NCI-H460 (cell line): ENCODE measurements at places on chromosomes 2 and 18.

DNA sequence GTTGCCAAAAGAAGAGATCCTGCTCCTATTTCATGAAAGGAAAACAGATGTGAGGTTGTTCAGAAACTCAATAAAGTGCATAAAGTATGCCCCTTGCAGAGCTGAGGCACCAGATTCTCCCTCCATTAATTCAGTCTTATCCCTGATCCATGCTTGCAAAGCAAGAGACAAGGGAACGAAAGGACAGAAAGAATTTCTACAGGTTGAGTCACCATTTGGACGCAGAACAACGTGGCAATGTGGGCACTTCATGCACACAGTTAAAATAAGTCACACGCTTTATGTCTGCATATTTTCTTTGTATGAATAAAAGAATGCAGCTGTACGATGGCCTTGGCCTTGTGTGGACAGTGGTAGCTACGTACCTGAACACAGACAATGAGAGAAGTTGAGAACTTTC lies 321.7 kb upstream of the REV1 start:
- no peak for DNase-seq

DNA sequence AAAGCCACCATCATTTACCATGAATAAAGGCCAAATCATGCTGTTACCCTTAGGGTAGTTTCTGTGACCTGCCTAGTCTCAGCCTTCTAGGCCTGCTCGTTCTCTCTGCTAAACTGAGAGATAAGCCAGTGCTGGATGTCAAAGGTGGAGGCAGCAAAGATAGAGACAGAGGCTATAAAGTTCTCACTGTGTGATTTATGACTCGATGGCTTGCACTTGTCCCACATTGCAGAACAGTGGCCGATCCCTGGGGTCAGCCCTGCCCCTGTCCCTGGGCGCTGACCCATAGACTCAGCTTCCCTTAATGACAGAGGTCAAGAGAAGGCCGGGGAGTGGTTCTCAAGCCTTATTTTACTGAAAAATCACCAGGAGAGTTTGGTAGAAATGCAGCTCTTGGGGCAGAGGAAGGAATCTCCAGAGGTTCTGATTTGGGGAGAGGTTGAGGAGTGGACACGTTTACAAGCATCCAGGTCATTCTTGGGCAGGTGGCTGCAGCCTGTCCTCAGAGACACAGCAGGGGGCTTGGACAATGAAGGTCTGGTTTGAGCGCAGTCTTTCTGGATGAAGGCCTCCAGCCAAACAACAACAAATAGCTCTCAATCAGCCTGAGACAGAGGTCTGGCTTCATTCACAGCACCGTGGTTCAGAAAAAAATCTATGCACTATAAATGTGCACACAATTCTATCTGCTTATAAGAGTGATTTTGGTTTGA lies 143.5 kb downstream of the ACKR3 start:
- no peak for DNase-seq

DNA sequence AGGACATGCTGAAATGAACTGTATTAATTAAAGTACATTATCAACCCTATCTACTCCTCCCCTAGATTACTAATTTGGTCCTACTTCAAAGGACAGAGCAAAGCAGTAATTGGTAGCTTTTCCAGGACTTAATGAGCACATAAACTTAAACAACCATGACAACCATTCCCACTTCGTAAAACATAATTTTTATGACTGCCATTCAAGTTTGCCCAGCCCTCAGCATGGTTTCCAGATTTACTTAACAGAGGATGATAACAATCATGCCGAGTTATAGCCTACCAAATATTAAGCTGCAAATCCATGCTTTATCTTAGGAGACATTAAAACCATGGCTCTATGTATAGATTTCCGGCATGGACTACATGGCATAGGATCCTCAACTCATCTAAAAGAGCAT lies 401.1 kb upstream of the CHAC2 start:
- DNase-seq: no peak

- no peak for DNase-seq
Observed at GRCh38 chr2:39542523-39542922, 105.4 kb upstream of the MAP4K3 start.

DNA sequence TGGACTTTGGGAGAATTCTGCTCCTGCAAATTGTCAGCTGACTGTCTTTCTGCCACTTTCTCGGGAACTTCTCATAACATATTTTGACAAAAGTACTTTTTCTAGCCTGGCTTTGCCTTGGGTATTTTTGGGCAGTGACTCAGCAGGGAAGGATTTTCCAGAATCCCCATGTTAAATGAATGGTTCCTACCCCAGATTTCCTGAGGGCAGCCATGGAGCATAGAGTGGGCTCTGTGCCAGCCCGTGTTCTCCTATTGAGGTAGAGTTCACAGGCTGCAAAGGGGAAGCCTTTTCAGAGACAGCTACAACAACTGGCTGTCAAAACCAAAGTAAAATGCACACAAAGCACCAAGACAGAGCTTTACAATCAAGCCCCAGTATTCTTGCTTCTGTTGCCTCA lies 59.8 kb downstream of the BMP10 start:
- DNase-seq: no peak

DNA sequence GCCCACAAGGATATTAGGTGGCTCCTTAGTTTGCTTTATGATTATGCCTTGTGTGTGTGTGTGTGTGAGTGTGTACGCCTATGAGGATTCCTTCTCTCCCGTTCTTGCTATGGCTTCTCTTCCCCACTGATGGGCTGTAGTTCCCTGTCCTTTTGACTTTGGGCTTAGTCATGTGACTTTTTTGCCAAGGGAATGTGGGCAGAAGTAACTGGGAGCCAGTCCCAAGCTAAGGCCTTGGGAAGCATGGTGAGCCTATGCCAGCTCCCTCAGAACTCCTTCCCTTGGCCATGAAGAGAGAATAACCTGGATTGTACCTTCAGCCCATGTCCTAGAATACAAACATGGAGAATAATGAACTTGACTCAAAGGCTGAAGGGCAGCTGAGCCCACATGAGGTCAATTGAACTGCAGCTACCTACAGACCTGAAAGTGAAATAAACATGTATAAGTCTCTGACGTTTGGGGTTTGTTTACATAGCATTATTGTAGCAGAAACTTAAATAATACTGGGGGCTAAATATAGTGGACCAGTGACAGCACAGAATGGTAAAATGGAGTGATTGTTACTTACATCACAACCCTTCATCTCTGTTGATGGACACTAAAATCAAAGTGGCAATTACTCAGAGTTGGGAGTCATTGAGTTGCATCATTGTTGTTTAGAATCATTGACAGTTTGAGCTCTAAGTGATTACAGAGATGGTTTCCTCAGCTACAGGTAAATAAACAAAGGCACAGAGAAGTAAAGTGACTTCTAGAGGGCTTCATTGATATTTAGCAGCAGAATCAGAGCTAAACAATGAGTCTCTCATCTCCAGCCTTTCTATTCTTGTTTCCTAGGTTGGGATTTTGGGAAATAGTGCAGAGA lies 15.3 kb upstream of the IL36G start:
- DNase-seq: no peak

DNA sequence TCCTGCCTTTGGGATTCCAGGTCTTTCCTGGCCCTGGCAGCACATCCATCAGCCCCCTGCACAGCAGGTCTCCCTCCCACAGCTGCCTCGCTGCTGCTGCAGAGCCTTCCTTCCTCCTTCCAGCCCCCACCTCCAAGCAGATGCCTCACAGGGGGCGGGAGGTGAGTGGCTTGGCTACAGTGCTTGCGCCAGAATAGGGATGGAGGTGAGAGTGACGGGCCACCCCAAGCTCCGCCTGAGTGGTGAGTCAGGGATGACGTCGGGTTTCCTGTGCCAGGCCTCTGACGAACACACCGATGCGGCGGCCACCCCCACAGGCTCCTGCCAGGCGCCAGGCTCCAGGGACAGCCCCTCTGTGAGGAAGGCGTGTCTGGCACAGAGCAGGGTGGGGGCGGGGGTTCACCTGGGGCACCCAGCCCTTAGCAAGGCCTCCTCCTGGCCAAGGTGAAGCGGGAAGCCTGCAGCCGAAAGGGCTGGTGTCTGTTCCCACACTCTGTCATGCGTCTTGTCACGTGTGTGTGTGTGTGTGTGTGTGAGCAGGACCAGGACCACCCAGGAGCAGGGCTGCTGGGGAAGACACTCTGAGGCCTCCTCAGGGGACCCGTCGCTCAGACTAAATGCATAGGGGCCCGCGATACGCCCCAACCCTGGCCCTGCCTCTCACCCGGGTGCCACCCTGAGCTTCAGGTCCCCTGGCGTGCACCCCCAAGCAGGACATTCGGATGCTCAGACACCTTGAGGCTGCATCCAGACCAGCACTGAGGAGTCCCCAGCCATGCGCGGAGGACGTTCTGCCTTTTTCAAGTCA lies 3.4 kb upstream of the DUSP2 start:
- peak; percentile 87 for DNase-seq

- no peak for DNase-seq
Observed at GRCh38 chr2:9738535-9739496, 104.5 kb upstream of the TAF1B start.

- DNase-seq: no peak
Observed at GRCh38 chr2:217714287-217714751, 288.5 kb downstream of the TNS1 start.

GRCh38 chr18:31098878-31099277 lies 3.3 kb downstream of the DSC2 start:
- no peak for DNase-seq

- DNase-seq: no peak
Observed at GRCh38 chr2:11179196-11179595, 23.9 kb downstream of the SLC66A3 start.

DNA sequence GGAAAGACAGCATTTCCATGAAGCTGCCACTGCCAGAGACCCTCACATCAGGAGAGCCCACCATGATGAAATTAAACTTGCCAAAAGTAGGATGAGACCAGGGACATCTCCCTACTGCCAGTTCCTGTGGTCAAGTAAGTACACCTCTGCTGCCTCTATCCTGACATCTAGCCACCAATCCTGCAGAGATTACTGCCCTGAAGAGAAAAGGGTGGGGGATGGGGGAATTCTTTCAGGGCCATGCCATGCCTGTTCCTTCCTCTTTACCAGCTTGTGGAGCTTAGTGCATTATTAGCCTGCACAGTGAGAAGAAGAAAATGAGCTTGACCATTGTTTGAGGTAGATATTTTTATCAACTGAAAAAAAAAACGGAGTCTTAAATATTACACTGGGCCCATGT lies 397.2 kb upstream of the CDH2 start:
- DNase-seq: no peak

GRCh38 chr2:70475266-70475665 lies 78.4 kb downstream of the TGFA start:
- no peak for DNase-seq

DNA sequence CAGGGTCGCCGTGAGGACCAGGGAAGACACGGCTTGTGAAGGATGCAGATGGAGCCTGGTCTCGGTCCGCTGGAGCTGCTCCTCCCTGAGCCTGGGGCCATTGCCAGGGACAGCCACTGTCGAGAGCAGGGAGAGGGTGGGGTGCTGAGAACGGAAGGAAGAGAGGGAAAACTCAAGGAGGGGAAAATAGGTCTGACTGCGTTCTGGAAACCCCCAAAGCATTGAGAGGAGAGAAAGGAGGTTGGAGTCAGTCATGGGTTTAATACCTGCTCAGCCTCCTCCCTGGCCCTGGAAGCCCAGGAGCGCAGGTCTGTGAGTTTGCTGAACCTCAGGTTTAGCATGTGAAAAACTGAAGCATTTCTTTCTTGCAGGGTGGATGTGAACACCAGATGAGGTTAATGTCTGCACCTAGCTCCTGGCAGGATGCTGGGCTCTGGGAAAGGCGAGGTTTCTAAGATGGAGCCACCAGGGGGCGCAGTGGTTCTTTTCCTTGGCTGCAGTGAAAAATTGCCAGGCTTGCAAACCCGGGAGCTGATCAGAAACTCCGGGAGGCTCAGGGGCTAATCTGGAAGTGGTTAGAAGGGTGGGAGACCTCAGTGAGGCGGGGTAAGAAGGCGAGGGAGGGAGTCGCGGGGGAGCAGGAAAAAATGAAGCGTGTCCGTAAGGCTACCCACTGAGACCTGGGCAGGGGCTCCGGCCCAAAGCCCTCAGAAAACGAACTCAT lies 33.6 kb upstream of the RNF149 start:
- peak; percentile 66 for DNase-seq

DNA sequence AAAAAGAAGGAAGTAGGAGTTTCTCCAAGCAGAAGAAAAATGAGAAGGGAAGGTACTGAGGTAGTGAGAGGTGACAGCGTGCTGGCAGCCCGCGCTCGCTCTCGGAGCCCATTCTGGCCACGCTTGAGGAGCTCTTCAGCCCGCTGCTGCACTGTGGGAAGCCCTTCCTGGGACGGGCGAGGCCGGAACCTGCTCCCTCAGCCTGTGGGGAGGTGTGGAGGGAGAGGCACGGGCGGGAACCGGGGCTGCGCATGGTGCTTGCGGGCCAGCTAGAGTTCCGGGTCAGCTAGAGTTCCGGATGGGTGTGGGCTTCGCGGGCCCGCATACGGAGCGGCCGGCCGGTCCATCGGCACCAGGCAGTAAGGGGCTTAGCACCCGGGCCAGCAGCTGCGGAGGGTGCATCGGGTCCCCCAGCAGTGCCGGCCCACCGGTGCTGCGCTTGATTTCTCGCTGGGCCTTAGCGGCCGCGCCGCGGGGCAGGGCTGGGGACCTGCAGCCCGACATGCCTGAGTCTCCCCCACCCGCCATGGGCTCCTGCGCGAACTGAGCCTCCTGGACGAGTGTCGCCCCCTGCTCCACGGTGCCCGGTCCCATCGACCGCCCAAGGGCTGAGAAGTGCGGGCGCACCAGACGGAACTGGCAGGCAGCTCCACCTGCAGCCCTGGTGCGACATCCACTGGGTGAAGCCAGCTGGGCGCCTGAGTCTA lies 11.1 kb upstream of the CYS1 start:
- DNase-seq: no peak

GRCh38 chr18:50051288-50051687 lies 143.7 kb downstream of the MYO5B start:
- DNase-seq: peak; percentile 6

- no peak for DNase-seq
Observed at GRCh38 chr2:146228466-146229058, 1616.3 kb upstream of the ACVR2A start.

DNA sequence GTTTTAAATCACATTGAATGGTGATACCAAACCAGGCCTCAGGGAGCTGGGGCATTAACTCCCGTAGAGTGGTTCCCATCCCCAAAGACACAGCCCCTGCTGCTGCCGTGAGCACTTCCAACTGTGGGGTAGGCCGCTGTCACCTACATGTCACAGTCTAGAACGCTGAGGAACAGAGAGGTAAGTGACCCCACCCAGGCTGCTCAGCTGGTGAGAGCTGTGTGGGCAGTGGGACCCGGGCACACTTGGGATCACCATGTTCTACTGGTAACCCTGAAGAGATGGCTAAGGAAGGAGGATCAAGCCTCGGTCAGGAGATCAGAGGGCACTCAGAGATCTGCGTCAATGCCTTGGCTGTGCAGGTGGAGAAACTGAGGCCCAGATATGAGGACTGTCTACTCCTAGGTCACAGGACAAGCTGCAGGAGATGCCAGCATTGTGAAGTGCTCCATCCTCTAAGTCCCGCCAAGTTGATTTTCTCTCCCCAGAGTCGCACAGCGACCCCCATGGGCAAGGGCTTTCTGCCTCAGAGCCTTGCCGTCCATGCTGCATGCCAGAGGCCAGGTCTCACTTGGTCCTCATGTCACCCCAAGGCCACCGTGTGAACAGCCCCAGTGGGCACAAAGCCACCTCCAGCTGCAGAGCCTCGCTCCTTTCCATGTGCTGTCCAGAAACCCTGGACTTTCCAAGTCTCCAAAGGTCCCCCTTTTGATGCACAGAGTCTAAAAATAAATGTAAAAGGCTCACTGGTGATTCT lies 144.2 kb upstream of the OTOS start:
- no peak for DNase-seq
